Effector memory CD4-positive, alpha-beta T cell (primary cell): ENCODE measurements at places on chromosomes 16 and 17.

GRCh38 chr16:75648265-75649076, 898 bp downstream of the TERF2IP start:
- DNase-seq, result peak; percentile 67
- peaks cover 4% of the 10 kb centered on the region for H3K36me3 ChIP-seq
- H3K4me1 ChIP-seq, result peaks cover 52% of the 10 kb centered on the region
- no peaks in the 10 kb centered on the region for H3K27me3 ChIP-seq

GRCh38 chr16:82814059-82814458, 187.3 kb downstream of the CDH13 start:
- no peaks in the 10 kb centered on the region for H3K36me3 ChIP-seq
- no peaks in the 10 kb centered on the region for H3K27me3 ChIP-seq
- no peak overlapping the region for H3K27ac ChIP-seq
- no peaks in the 10 kb centered on the region for H3K4me1 ChIP-seq
- DNase-seq, result no peak

DNA sequence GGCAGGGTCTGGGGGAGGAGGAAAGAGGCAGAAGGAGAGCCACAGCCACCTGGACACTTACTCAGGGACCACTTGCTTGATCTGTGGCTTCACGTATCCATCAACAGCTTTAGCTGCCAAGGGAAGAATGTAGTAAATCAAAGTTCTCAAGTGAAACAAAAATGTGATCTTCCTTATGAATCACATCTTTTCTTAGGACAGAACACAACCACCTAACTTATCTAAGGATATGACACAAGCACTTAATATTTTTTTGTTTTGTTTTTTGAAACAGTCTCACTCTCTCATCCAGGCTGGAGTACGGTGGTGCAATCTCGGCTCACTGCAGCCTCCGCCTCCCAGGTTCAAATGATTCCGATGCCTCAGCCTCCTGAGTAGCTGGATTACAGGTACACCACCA, 8.4 kb upstream of the GHDC start:
- no peak overlapping the region for H3K27ac ChIP-seq
- no peaks in the 10 kb centered on the region for H3K27me3 ChIP-seq
- DNase-seq, result no peak

GRCh38 chr17:67517325-67517724, 140.2 kb downstream of the PITPNC1 start:
- H3K36me3 ChIP-seq, result no peaks in the 10 kb centered on the region
- no peak overlapping the region for H3K4me3 ChIP-seq
- no peak for DNase-seq
- H3K27ac ChIP-seq, result no peak overlapping the region
- no peaks in the 10 kb centered on the region for H3K27me3 ChIP-seq

DNA sequence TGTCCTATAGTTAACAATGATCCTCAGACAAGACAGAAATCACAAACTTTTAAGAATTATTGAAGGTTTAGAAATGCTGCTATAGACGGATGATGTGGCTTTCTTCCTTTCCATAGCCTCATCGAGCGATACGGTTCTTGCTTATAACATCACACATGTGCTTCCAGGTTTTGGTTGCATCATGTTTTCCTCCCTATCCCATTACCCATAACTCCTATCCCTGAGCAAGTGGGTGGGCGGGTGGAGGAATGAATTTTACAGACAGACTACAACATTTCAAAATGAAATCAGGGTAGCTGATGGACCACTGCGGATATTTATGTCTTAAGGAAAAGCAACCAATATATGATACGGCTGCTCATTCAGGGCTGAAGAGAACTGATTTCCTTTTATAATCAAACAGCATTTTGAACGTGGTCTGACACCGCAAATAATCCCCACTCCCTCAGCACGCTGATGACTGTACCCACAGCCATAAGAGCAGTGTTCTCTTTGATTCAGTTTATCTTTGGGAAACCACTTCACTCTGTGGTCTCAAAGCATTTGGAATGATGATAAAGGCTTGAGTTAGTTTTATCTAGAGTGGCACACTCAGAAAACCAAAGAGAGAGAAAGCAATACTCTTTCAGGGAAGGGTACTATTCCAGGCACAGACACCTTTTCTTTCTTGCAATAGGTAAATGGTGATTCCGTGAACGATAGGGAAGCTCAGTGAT, 4.6 kb upstream of the AKTIP start:
- no peak for DNase-seq
- H3K27me3 ChIP-seq, result no peaks in the 10 kb centered on the region
- H3K27ac ChIP-seq, result no peak overlapping the region
- H3K36me3 ChIP-seq, result no peaks in the 10 kb centered on the region
- no peak overlapping the region for H3K4me3 ChIP-seq
- H3K4me1 ChIP-seq, result peaks cover 18% of the 10 kb centered on the region

DNA sequence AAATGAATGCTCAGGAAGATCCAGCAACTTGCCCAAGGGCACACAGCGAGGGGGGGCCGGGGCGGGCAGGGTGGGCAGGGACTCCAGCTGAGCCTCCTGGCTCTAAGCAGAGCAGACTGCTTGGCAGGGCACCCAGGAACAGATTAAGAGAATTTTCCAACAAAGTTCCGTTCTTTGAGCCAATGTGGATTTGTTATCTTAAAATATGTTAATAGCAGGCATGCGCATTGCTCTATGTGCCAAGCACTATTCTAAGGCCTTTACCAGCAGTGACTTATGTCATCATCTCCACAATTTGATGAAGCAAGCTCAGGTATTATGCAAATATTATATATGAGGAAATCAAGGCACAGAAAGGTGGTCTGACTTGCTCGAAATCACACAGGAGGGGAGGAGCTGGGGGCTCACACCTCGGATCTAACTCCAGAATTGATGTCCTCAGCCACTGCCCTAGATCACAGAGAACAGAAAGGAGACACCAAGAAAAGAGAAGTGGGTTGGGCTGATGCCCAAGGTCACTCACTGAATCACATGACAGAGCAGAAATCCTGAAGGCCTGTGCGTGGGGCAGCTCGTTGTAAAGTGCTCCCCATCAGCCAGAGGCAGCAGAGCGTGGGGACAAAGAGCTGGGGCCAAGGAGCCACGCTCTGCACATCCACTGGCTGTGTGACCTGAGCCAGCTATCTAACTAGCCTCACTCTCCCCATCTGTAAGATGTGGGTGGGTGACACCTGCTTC, 23.2 kb upstream of the MEAK7 start:
- H3K27ac ChIP-seq, result no peak overlapping the region
- H3K4me1 ChIP-seq, result no peaks in the 10 kb centered on the region
- H3K27me3 ChIP-seq, result no peaks in the 10 kb centered on the region

GRCh38 chr17:43372273-43372911, 26.4 kb upstream of the ARL4D start:
- no peak overlapping the region for H3K27ac ChIP-seq
- H3K4me1 ChIP-seq, result peaks cover 8% of the 10 kb centered on the region
- no peak for DNase-seq
- no peaks in the 10 kb centered on the region for H3K27me3 ChIP-seq
- H3K36me3 ChIP-seq, result no peaks in the 10 kb centered on the region
- no peak overlapping the region for H3K4me3 ChIP-seq

DNA sequence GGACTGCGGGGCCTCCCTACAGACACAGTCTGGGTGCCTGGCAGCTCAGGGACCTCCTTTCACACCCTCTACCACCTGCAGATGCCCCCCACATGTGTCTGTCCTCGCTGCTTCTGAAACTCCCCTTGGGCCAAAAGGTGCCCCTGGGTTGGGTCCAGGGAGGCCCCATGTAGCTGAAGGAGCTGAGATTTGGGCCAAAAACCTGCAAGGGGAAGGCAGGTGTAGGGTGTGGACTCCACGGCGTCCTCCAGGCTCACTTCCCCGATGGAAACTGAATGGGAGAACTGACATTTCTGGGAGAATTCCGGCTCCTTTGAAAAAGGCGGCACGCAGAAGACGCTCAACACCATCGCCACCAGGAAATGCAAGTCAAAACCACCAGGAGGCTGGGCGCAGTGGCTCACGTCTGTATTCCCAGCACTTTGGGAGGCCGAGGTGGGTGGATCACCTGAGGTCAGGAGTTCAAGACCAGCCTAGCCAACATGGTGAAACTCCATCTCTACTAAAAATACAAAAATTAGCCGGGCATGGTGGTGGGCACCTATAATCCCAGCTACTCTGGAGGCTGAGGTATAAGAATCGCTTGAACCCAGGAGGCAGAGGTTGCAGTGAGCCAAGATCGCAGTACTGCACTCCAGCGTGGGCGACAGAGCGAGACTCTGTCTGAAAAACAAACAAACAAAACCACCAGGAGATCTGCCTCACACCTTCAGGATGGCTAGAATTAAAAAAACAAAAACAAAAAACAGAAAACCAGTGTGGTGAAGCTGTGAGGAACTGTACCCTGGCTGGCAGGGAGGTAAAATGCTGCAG, 13.2 kb upstream of the BAIAP2 start:
- no peaks in the 10 kb centered on the region for H3K36me3 ChIP-seq
- no peak overlapping the region for H3K4me3 ChIP-seq
- DNase-seq, result no peak
- H3K4me1 ChIP-seq, result peaks cover 26% of the 10 kb centered on the region
